ENCODE measurements at places on chromosomes 7 and 10.

GRCh38 chr7:149770728-149771636, 2.4 kb downstream of the ZNF467 start:
- DNase-seq: no peak

- DNase-seq: no peak
Observed at GRCh38 chr7:16130111-16131110, 290.9 kb downstream of the CRPPA start.

DNA sequence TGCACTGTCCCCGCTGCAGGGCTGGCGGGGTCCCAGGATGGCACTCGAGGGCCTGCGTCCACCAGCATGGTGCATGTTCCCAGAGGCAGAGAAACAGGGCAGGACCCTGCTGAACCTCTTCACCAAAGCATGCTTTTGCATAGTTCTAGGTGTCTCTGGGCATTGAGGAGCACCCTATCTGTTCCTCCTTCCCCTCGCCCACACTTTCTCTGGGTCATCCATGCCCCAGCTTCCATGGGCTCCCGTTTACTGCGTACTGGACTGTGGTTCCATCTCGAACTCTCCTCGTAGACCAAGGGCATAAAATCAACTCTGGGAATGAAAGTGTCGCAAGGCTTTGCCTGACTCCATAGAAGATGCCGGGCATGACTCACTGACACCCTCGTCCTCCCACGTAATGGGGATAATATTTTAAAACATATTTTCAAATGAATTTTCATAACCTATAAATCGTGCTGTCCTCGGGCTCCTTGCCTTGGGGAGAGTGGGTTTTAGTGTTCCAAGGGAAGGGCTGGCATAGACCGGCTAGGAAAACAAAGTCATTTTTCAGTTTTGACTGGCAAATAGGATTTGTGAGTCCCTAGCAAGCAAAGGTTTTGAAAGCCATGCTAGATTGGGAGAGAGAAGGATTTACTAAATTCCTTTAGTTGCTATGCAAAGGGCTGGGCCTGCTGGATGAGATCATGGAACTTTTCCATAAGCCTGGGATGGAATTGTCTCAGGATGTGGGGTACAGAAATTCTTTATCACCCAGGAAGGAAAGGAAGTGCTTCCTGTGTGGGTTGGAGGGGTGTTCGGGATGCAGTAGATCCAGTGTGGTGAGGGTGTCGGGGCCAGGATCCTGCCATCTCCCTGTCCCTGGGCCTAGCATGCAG, 498.7 kb upstream of the MKI67 start:
- no peak for DNase-seq

DNA sequence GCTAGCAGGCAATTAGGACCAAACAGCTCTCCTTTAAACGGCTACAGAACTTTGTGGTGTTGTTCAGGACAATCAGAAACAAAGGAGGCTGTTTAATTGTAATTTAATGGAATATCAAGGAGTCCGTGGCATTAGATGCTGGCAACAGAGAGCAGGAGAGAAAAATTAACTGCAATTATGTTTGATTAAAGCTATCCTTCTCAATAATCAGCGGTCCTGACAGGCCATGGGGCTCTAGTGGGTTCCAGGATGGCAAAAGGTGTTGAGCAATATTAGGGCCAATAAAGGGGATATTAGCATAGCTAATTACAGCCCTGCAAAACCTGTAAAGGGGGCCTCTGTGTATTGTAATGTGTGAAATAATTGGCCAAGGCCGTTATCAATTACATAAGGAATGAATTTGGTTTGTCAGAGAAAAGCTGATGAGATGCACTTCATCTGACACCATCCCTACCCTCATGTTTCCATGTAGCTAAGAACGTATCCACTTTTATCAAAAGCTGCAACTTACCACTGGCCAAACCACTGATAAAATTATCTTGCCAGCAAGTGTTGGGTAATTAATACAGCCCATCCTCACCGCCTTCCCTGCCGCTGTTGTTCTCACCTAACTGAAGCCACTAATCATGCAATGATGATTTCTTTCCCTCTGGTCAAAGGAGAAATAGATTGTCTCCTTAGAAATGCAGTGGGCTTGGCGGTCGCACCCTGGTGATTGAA, 81.6 kb downstream of the EBF3 start:
- DNase-seq: no peak

GRCh38 chr10:81847675-81848074, 27.3 kb upstream of the NRG3 start:
- no peak for DNase-seq

DNA sequence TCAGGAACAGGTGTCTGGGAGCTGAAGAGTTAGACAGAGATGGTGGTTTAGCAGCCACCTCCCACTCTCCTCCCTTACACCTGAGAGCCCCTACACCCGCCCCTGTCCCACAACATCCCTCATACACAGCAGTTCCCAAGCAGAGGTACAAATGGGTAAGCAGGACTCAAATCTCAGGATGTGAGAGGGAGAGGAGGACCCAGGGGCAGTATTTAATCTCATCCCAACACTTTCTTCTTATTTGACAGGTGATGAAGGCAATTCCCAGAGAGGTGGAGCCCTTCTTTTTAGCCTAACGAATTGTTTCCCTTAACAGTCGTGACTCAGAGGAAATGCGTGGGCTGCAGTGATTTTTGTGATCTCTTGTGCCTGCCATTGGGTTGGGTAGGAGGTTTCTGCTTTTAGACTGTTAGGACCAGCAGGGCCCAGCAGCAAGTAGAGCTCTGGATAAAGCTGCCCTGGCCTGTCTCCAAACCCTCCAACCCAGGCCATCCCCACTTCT, 191.3 kb downstream of the HECW1 start:
- no peak for DNase-seq

GRCh38 chr10:78470267-78471103, 436.8 kb downstream of the RPS24 start:
- no peak for DNase-seq

DNA sequence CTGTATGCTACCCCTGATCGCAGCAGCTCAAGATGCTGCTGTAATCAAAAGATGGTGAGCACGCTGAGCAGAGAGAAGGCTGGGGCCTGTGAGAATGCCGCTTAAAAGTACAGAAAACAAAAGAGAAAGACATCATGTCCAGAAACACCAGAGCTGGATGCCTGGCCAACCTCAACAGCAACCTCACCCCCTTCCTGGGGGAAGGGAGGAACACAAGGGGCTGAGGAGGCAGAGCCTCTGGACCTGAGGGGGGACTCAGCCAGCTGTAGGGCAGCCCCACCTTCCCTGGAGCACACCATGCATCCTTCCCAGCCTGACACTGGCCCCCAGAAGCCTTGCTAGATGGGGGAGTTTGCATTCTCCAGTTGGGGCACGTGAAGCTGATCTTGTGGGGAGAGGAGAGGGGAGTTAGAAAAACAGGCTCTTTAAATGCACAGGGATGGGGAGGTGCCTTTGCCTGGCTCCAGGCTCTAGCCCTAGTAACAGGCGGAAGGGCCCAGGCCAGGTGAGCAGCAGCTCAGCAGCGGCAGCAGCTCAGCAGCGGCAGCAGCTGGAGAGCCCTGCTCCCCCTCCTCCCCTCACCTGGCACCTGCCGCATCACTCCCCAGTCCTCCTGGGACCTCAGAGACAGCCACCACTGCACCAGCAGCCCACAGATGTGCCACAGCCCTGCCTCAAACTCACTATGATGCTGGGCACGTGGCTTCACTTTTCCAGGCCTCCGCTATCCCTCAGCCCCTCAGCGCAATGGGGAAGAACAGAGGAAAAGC, 156.3 kb downstream of the NEURL1 start:
- no peak for DNase-seq

DNA sequence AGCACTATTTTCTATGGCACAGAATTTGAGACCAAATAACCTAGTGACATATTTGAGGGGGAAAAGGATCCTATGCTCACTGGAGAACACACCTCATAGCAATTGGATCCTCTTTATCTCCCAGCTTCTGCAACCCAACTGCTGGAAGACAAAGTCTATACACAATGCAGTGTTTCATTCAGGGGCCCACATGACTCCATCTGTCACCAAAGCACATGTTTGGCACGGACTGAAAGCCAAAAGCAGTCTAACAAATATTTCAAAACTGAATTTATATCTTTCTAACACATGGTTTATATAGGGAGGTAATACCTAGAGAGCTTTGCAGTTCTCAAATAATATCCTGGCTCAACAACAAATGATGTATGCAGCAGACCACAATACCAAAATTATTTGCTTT, 39.2 kb downstream of the ADAM12 start:
- no peak for DNase-seq

DNA sequence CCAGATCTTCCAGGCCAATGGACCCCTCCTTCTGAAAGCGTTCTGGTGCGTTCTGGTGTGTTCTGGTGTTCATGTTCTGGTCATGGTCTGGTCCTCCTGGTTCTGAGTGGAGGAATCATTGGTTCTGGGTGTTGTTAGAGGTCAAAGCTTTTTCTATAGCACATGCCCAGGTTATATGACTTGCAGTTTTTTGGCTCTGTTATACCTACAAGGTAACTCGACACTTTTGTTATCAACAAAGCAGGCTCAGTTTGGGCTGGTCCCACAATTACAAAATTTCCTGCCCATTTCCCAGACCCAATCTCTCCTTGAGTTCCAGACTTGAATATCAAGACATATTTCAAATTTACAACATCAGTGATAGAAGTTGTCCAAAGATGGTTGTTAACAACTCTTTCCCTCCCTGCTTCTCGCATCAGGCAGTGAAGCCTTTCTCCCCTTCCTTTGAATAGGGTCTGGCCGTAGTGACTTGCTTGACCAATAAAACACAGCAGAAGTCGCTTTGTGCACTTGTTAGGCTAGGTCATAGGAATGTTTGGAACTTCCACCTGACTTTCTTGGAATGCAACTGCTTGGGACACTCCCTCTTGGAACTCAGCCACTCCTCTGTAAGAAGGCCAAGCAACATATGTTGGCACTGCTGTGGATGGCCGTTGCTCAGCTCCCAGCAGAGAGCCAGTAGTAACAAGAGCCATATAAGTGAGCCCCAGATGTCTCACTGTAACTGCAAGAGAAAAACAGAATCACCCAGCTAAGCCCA, 83.1 kb upstream of the STEAP1B start:
- no peak for DNase-seq

GRCh38 chr10:131433568-131433967, 122.0 kb upstream of the TCERG1L start:
- no peak for DNase-seq

DNA sequence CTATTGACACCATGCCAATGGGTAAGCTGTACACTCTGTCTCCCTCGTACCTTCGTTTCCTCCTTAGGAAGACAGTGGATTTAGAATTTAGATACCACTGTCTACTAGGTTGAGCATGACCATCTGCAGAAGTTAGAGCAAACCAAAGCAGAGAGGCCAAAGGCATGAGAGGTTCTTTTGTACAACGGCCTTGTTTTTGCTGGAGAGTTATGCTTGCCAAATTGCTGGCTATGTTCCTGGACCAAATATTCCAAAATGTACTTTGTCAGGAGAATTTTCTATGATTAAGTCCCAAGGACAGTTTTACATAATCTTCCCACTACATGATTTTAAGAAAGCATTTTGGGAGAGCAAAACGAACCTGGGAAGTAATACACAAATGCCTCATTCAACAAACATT, 47.9 kb upstream of the PLCE1 start:
- no peak for DNase-seq

DNA sequence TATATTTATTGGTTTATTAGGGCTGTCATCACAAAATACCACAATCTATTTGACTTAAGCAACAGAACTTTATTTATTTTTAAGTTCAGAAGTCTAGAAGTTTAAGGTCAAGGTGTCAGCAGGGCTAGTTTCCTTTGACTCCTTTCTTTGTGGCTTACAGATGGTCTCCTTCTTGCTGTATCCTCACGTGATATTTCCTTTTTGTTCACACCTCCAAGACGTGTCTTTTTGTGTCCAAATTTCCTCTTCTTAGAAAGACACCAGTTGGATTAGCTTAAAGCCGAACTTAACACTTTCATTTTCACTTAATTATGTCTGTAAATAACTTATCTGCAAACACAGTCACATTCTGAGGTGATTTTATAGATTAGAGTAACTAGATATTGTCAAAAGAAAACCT, 631.4 kb upstream of the POT1 start:
- DNase-seq: no peak

DNA sequence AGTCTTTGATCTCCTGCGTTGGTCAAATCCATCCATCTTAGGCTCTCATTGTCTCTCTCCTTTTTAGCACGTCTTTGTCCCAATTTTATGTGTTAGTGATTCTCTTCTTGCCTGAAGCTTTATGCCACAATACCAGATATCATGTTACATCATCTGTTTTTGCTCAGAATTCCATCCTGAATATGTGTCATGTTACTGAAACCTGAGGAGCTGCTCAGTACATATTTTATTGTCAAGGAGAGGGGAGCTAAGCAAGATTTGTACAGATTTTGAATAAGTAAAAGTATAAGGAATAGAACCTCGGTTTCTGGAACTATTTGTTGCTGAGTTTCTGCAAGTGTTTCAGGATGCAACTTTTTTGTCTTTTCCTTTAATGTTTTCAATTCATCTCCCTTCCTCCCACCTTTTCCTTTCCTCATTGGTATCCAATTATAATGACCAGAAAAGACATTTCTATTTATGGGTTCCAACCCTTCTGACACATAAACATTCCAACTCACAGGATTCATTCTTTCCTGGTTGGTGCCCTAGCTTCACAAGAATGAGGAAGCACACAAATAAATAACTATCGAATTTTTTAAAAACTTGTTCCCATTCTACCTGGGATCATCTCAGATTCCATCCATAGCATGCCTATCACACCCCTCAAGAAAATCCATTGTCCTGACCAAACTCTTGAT, 291.8 kb downstream of the CRPPA start:
- no peak for DNase-seq

DNA sequence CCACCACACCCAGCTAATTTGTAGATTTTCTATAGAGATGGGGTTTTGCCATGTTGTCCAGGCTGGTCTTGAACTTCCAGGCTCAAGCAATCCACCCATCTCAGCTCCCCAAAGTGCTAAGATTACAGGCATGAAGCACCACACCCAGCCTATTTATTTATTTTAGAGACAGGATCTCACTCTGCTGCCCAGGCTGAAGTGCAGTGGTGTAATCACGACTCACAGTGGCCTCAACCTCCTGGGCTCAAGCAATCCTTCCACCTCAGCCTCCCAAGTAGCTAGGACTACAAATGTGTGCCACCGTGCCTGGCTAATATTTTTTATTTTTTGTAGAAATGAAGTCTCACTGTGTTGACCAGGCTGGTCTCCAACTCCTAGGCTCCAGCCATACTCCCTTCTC, 6.9 kb upstream of the FRAT2 start:
- no peak for DNase-seq

Data from activated T-helper 1 cell treated with Interleukin-2 at 50 U/mL for 16 hours (primary cell).